Ecto neural progenitor cell (in vitro differentiated cells): ENCODE measurements at places on chromosomes 7 and 10.
A peak's percentile ranks its signal among the peaks of the same experiment; 100 is the strongest.

DNA sequence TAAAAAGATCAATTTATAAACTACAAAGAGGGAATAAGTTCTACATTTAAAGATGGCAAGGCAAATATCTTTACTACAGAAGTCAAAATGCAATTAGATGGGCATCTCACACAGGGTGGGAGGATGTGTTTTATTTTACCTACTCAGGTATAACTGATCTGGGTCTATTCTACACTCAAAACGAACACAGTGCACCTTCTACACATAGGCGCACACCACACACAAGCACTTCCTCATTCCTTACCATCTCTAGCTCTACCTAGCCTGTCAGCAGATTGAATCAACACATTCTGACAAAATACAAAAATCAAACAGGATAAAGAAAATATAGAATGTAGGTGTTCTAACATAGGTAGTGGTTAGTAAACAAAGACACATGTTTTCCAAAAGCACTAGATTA is 64.8 kb downstream of the SGCE start:
- DNase-seq = no peak

- DNase-seq = no peak
Measured at GRCh38 chr7:39433550-39433949, 132.7 kb upstream of the YAE1 start.

DNA sequence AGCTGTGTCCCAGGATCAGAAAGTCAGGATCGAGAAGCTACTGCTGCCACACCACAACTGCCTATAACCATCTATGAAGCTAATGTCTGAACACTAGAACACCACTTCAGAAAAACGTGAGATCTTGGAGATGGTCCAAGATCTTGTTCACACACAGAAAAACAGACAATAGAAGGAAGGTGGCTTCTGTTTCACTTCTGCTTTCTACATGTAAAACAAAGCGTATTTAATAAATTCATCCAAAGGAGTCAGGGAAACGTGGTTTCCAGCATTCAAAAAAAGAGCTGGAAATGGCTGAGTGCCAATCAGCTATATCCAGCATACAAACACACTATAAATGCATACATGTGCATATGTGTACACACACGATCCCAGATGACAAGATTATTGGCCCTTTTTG is 70.2 kb upstream of the CCDC71L start:
- no peak for DNase-seq

- peak; percentile 29 for DNase-seq
Measured at GRCh38 chr10:71435571-71436267, 39.0 kb downstream of the CDH23 start.

GRCh38 chr10:36946598-36946997 is 178.8 kb upstream of the ANKRD30A start:
- no peak for DNase-seq

DNA sequence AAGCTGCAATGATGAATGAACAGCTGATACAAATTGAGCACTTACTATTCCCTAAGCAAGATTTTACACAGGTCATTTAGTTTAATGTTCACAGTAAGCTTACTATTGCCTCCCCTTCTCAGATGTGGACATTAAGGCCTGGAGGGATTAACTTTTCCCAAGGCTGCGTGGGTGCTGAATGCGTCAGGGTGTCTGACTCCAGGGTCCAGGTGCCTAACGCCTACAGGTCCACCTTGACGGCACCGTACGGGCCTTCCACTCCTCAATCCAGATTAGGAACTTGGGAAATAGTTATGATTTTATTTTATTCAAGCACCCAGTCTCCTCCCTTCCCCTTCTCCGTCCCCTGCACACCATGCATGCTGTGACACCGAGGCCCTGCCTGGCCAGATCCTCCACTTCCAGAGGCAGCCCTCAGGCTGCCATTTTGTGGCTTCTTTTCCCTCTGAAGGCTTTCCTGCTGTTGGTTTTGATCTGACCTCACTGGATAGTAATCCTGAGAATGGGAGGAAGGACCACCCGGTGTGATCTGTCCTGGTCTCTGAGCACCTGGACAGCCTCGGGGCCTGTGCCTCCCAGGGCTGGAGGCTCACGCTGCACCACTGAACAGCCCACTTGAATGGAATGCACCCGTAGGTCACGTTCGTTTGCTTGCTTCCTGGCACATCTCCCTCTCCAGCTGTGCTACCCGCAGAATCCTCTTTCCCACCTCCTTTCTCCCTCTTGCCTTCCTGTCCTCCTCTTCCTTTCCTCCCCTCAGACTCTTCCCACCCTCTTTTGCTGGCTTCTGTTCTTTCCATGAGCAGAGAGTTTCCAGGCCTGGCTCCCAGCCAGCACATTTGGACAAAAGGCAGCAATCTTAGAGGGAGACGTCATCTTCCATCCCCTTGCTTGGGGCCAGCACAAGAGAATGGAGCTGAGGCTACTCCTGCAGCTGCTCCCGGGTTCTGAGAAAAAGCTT is 14.4 kb downstream of the DENND2A start:
- DNase-seq = peak; percentile 71

GRCh38 chr10:3428826-3429225 is 256.2 kb upstream of the PITRM1 start:
- DNase-seq = no peak

GRCh38 chr7:28956608-28957063 is 1.5 kb downstream of the TRIL start:
- DNase-seq = peak; percentile 86

DNA sequence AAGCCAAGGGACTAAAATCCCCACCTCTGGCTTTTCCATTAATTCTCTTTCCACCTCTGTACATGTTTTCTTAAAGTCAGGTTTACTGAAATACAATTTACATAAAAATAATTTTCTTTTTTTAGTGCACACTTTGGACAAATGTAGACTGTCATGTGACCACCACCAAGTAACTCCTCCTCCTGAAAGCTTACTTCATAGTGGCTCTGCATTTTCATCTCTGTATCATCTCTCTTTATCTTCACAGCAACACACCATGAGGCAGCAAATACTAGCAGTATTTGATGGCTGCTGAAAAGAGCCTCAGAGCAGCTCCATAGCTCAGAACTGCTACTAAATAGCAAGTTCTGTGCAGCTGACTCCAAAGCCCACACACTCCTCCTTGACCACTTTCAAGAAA is 17.3 kb downstream of the WDFY4 start:
- no peak for DNase-seq
